Activated CD8-positive, alpha-beta memory T cell treated with anti-CD3 and anti-CD28 coated beads for 4 hours (primary cell): ENCODE measurements at places on chromosomes 16 and 17.

DNA sequence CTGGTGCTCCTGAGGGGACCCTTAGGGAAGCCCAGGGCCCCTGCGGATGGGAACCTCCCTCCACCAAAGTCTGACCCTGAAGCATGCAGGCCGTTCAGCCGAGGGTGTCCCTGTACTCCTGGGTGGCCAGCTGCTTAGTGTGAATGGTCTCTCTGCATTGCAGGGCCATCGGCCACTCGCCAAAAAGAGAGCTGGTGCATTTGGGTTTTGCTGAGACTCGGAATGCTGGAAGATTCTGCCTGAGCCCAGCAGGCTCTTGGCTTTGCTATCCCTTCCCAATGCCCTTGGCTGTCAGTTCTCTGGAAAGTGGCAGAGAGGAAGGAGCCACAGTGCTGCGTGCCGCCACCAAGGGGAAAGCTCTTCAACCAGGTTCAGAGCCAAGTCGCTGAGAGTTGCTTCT is 2.8 kb downstream of the MEOX1 start:
- DNase-seq: no peak

DNA sequence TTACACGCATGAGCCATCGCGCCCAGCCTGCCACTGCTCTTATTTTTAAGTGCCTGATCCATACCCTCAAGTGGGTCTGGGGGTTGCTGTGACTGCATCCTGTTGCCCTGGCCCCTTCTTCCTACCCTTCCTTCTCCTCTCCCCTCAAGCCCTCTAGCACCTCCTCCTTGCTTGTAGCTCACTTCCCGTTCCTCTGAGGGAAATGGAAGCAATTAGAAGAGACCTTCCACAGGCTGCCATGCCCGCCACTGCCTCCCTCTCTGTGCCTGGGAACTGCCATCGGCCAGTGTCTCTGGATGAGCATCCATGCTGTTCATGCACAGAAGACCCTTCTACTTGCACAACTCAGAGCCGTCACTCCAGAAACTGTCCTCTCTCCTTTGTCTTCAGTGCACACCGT is 10.6 kb upstream of the TFAP4 start:
- DNase-seq: no peak

DNA sequence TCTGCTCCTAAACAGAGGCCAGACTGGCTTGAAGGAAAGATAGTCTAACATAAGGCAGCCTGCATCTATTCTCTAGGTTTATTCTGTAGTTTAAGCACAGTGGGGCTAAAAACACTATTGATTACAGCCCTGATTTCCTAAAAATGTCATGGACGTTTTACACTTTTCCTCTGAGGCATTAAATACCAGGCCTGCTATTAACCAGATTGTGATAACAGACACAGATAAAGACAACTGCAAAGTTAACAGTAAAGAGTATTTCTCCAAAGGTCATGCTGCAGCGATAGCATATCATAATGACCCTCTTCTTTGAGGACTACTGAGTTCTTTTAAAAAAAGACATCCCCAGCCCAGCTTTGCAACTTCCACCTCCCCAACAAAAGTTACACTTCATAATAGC is 59.6 kb upstream of the MON1B start:
- DNase-seq: no peak

DNA sequence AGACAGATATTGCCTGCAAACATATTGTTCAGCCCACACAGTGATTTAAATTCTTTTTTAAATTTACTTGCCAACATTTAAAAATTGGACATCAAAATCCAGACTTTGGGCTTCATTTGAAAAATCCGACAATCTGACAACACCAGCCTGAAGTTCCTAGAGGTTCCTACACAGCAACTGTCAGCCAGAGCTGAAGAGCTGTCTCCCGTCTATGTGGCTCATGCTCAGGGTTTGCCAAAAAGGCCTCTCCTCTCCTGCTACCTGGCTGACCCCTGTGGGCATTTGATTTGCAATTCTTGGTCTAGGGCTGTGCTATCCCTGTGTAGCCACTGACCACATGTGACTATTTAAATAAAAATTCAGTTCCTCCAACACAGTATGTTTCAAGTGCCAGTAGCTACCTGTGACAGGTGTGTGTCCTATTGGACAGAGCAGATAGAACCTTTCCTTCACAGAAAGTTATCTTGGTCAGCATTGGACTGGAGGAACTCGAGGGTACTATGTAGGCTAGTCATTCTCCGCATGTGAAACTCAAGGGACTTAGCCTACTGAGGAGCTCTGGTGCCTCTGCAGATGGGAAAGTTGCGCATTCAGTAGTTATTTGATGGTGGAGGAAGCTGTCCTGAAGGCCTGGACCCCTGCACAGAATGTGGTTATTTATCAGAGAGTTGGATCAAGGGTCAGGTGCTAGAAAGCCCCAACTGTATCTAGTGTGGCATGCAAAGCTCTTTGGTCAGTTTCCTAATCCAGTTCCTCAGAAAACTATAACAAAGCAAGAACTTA is 2.7 kb downstream of the LYRM1 start:
- no peak for DNase-seq

DNA sequence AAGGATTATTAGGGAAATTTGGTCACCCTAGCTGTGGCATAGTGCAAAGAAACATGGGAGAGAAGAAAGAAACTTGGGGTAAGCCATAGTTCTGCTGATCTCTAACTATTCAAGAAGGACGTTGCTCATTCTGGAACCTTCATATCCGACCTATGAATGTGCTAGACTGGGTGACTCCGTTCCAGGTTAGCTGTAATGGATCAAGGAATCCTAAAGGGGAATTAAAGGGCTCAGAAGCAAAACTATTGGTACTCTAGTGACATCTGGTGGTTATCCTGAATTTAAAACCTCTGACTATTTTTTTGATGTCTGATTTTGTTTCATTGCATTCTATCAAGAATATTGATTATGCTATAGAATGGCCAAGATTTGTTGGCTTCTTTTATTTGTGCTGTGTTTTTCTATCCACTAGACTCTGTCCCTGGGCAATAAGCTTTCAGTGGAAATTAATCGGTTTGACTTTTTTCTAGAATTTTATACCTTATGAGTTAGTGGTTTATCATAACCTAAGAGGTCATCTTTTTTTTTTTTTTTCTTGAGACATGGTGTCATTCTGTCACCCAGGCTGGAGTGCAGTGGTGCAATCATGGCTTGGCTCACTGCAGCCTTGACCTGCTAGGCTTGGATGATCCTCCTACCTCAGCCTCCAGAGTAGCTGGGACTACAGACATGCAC is 19.5 kb downstream of the PCTP start:
- DNase-seq: no peak

DNA sequence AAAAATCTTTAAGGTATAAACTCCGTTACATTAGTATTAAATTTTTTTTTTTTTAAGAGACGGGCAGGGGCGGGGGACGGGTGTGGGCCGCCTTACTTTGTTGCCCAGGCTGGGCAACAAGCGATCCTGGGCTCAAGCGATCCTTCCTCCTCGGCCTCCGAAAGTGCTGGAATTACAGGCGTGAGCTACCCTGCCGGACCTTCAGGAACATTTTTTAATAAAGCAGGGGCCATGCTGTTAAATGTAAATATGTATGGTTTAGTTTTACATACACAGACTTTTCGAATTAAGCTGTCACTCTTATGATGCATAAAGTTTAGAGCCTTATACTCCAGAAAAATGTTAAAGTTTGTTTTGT is 2.4 kb downstream of the PPM1D start:
- no peak for DNase-seq

DNA sequence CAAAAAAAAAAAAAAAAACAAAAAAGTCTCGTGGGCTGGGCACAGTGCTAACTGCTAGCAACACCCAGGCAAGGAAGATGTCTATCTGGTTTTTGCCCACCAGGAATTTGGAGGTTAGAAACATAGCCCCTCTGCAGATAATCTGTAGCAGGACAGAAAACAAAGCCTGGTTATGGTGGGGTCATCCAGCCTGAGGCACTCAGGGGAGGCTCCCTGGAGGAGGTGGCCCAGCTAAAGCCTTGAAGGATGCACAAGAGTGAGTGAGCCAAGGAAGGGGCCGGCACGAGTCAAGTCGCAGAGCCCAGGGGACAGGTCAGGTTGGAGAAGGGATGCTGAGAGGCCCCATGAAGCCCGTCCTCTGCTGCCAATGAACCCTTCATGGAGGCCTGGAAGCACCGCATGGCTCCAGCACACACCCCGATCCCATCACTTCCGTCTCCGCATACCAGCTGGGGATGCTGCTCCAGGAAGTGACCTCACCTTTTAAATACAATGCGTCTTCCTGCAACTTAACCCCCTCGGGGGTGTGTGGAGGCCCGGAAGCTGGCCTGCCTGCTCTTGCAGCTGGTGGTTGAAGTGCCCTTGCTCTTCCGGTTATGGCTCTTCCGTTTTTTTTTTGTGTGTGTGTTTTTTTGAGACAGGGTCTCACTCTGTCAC is 86.5 kb downstream of the ENGASE start:
- no peak for DNase-seq

- no peak for DNase-seq
Measured at GRCh38 chr17:3966720-3967363, 2.6 kb upstream of the ATP2A3 start.

GRCh38 chr17:11953924-11954323 is 43.4 kb downstream of the ZNF18 start:
- DNase-seq: no peak

DNA sequence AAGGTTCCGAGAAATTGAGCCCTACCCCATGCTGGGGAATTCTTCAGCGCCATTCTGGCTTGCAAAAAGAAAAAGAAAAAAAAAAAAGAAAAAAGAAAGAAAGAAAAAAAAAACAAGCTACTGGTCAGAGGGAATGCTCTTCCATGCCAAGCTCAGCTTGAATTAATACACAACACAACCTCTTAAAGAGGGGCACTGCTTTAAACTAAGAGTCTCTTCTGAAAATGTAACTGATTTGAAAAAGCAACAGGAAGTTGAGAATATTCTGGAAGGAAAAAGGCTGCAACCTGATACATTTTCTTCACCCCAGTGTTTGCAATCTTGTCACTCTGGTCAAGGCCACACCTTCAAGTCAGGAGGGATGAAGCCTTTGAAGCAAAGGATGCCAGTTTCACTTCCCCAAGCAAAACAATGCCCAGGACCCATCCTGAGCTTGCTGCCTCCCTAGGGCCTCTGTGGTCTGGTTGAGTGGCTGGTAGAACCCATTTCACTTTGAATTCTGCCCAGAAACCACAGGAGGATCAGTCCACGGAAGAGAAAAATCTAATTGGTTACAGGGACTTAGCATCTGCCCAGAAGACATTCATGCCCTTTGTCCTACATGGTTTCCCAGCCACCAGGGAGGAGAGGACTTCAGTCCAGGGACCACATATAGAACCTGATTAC is 389.7 kb downstream of the SOX9 start:
- DNase-seq: no peak

DNA sequence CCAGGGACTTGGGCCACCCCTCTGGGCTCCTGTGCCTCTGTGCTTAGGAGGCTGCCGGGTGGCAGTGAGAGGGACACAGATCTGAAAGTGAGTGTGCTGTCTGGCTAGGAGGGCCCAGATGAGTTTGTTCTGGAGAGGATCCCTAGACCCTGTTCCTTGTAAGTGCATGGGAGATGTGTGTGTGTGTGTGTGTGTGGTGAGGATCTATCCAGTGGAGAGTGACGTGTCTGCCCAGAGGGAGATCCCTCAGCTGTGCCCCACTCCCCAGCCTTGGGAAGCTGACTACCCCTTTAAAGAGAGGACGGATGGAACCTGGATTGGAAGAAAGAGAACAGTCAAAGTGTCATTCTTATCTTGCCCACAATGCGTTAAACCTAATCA is 25.5 kb upstream of the CDC42EP4 start:
- DNase-seq: no peak

GRCh38 chr17:44496815-44497214 is 6.4 kb downstream of the GPATCH8 start:
- DNase-seq: no peak

DNA sequence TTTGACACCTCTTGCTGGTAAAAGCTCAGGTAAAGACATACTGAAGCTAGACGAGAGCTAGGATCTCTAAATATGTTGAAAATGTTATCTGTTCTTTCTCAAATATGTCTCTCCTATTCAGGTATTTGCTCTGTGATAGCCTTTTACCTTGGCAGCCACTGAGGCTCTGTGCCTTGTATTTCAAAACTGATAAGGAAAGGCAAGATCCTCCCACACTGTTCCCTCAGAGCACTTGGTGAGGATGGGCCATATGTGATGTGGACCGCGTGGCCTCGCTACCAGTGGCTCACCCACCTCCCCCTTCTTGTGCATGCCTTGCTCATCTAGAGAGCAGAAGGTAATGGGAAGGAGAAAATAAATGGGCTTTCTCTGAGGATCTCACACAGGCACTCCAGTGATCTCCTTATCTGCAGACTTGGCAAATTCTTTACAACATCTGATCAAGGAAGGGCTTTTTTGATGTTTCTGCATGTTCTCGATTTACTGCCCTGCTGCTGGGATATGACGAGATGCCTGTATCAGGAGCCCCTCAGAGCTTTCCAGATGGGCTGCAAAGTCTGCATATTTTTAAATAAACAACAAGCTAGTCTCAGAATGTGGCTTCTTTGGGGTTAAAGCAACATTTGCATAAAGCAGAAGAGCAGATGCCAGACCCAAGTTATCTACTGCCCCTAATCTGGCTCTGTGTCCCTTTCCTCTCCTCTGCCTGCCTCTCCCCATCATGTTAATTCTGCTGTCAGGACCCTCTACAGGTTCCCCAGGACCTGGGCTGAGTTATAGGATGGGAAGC is 16.9 kb downstream of the HOXB1 start:
- DNase-seq: no peak

DNA sequence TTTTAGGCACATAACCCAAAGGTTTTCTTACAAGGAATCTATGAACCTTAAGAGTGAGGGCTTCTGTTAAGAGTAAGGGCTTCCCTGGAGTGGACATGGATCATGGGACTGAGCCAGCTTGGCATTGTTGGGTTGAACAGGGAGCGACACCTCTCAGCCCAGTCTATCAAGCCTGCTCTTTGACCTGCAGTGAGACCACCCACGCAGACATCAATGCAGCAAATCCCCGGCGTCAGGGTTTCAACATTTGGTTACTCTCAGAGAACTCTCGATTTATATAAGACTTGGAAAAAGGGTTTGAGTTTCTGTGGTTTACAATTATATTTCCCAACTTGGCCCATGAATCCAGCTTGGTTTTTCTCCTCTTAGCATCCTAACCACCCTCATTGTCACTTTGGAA is 299.9 kb downstream of the WWOX start:
- no peak for DNase-seq

- no peak for DNase-seq
Measured at GRCh38 chr16:86018071-86018470, 119.1 kb downstream of the IRF8 start.

- DNase-seq: no peak
Measured at GRCh38 chr17:28744972-28745785, 1.4 kb downstream of the TRAF4 start.

- no peak for DNase-seq
Measured at GRCh38 chr16:89565506-89566372, 5.3 kb downstream of the RPL13 start.

- DNase-seq: no peak
Measured at GRCh38 chr17:42886283-42887176, 14.1 kb upstream of the G6PC1 start.

GRCh38 chr16:55001931-55002330 is 71.3 kb downstream of the IRX5 start:
- no peak for DNase-seq

- no peak for DNase-seq
Measured at GRCh38 chr16:84943620-84944019, 67.7 kb downstream of the ZDHHC7 start.
